ENCODE measurements at places on chromosomes 6 and 20. TPM values are rescaled to one million over a fixed set of nuclear protein-coding genes. Genes with fewer than 3 reads are reported as not detected.

Gene DPPA5
- total RNA-seq = not detected

Gene WFDC10B
- not detected for total RNA-seq

Gene HDGFL1
- not detected for total RNA-seq

DNA sequence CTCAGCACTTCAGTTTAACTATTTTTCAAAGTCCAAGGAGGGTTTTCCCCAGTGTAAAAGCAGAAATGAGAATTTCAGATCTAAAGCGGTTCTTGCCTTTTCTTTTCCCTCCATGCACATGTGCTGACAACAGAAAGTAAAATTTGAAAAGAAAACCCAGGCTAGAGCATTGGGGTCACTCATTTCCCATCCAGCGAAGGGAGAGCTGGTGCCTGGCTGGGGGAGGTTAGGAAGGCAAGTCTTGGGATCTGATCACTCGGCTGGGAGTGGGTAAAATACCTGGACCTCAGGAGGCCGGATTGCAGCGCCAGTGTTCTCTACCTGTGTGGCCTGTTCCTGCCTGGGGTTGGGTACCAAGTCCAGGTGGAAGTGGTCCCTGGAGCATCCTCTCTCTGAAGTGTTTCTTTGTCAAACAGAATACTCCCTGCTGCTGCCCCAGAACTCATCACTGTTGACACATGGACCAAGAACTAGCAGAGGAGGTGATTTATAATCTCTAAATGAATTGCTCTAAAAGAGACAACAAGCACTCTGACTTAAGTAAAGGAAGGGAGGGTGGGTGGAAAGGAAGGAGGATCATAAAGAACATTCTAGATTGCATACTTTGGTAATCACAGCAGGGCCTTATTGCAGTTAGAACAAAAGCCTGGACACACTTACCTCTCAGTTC, 136.0 kb downstream of the MTHFD1L start:
- DNase-seq = no peak

DNA sequence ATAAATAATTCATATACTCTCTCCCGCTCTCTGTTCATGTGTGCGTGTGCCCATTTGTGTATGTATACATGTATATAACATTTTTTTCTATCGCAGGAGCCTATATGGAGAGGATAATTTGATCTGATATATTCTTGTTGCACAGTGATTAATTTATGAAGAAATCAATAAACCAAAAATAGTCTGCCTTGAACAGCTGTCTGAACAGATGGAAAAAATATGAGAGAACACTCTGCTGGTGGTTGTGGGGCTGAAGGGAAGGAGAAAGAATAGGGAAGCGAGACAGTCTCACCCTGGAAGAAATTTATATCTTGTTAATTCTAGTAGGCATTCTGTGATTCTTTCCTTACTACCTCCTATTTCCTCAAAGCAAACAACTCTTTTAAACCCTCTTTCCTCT, 96.6 kb upstream of the B3GAT2 start:
- no peak for DNase-seq

- no peak for DNase-seq
Measured at GRCh38 chr6:70956191-70956450, 739 bp downstream of the B3GAT2 start.

DNA sequence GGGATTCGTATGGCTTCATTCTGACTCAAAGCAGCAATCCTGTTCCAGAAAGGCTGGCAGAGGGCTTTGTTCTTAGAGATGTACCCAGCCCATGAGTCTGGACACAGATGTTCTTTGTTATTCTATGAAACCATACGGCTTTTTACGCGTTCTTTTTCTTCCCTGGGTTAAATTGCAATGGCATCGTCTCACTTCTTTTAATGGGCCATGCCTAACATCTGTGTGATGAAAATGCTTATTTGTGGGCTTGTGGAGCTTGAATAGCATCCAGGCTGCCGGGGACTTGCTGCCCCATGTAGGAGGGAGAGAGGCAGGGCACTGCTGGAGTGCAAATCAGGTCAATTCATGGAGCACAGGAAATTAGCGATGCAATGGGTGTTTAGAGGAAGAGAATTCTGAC, 19.4 kb downstream of the FAM50B start:
- DNase-seq = peak; percentile 90
